ENCODE measurements at places on chromosomes 4 and X. TPM values are rescaled to one million over a fixed set of nuclear protein-coding genes. Genes with fewer than 3 reads are reported as not detected.

The TTC29 gene
- total RNA-seq = not detected

The ENPEP gene
- total RNA-seq = 0.08 TPM

The ANKRD17 gene
- total RNA-seq = 44.2 TPM

The HAND2 gene
- 9.1 TPM for total RNA-seq

The SMARCA1 gene
- total RNA-seq = 59.3 TPM

The RNF212 gene
- 0.60 TPM for total RNA-seq

The GAGE2A gene
- total RNA-seq = not detected

The ETDB gene
- not detected for total RNA-seq

The MAGEA1 gene
- total RNA-seq = not detected

The ARAP2 gene
- total RNA-seq = 1.3 TPM

The STATH gene
- not detected for total RNA-seq

The VCX gene
- total RNA-seq = not detected

The DMP1 gene
- total RNA-seq = not detected

The SH3RF1 gene
- total RNA-seq = 19.5 TPM

The FANCB gene
- total RNA-seq = 1.6 TPM
